ENCODE measurements at places on chromosomes 16 and 17.

- DNase-seq, result no peak
Observed at GRCh38 chr16:84307209-84307954, 12.7 kb downstream of the WFDC1 start.

GRCh38 chr16:60929-61878, 7.6 kb downstream of the SNRNP25 start:
- no peak for DNase-seq

DNA sequence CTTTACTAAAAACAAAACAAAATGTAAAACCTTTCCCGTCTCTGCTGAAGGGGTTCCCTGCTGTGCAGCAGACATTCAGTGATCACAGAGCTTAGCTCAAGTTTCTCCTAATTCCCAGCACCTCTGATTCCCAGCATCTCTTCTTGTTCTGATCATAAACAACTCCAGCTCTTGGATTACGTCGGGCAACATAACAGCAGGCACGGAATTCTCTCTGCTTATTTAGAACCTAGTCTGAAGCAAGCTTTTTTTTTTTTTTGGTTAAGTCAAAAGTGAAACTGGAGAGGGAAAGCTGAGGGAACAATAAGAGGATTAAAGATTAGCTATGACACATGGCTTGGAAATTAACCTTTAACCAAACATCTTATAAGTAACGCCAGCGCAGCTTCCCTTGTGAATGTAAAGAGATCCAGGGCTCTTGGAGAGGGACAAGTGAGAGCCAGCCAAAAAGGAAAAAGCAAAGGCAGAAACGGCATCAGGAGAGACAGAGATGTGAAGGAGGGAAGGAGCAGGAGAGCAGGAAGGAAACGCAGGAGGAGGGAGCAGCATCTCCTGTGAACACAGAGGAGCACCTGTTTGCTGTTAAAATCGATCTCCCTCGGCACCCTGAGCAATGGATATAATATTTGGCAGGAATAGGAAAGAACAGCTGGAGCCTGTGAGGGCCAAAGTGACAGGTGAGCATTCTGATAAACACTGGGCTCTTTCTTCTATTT, at the start of gene BCO1:
BCO1 (plus strand) TSS at position 394 of the 716 bp plus-strand sequence; CDS start at position 614, 220 bp downstream.
- DNase-seq, result no peak

- DNase-seq, result no peak
Observed at GRCh38 chr16:85296859-85297660, 184.8 kb upstream of the CIBAR2 start.

DNA sequence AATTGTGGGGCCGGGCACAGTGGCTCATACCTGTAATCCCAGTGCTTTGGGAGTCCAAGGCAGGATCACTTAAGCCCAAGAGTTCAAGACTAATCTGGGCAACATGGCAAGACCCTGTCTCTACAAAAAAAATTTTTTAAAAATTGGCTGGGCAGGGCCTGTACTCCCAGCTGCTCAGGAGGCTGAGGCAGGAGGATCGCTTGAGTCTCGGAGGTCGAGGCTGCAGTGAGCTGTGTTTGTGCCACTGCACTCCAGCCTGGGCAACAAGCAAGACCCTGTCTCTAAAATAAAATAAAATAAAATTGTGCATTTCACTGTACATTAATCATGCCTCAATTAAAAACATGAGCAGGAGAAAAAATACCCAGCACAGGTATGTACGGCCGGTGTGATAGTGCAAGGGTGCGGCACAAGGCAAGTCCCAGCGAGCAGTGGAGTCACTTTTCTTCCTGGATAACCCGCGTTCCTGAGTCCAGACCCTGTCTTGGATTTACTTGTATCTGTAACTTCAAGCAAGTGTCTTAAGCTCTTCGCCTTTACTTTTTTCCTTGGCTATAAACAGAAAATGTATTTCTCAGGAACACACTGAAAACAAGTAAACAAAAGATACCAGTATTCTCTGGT, 11.4 kb downstream of the ZDHHC7 start:
- DNase-seq, result no peak

- no peak for DNase-seq
Observed at GRCh38 chr17:49746791-49747490, 17.0 kb downstream of the FAM117A start.

- no peak for DNase-seq
Observed at GRCh38 chr17:71765437-71765836, 355.4 kb upstream of the SOX9 start.

GRCh38 chr16:57600952-57601580, 27.4 kb upstream of the ADGRG1 start:
- DNase-seq, result no peak

- no peak for DNase-seq
Observed at GRCh38 chr17:55134486-55135157, 130.1 kb upstream of the HLF start.

GRCh38 chr16:86739808-86740207, 161.5 kb downstream of the FOXL1 start:
- no peak for DNase-seq

GRCh38 chr16:57401943-57402640, 2.5 kb upstream of the CCL17 start:
- no peak for DNase-seq

GRCh38 chr16:65867276-65867960, 499.1 kb upstream of the CDH5 start:
- no peak for DNase-seq

- DNase-seq, result no peak
Observed at GRCh38 chr16:79404571-79404970, 196.0 kb downstream of the MAF start.

DNA sequence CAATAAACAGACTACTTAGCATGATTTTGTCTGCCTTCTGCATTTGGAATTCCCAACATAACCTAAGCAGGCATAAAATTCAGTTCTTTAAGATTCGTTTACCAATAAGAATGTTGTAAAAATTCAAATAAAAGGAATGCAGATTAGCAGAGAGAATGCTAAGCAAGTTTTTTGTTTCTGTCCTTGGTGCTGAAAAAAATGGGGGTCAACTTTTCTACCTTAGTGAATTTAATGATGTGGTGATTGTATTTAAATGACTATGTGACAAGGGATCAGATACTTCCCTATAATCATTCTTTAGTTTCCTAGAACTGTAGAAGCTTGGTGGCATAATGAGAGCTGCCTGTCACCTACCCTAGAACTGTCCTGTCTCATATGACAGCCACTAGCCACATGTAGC, 159.5 kb downstream of the RBFOX1 start:
- no peak for DNase-seq

DNA sequence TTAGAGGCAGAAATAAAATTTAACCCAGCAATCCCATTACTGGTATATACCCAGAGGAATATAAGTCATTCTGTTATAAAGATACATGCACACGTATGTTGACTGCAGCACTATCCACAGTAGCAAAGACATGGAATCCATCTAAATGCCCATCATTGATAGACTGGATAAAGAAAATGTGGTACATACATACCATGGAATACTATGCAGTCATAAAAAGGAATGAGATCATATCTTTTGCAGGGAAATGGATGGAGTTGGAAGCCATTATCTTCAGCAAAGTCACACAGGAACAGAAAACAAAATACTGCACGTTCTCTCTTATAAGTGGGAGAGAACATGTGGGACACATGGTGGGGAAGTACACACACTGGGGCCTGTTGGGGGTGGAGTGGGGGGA, 23.1 kb downstream of the SSH2 start:
- DNase-seq, result no peak

DNA sequence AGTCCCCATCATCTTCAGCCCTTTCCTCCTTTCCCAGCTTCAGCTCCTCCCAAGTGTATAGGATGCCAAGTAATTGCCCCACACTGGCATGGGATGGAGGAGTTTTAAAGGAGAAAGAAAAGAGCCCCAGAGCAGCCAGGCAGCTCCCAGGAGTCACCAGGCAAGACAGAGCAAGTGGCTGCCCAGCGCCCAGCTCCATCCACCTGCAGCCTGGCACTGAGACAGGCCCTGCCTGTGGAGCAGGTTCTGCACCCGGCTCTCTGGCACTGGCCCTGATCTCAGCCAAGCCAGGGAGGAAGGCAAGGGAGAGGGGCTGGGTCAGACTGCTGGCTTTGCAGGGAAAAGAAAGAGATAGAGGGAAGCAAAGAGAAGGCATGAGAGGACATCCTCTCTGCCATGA, 21.7 kb downstream of the FOXN1 start:
- DNase-seq, result no peak

DNA sequence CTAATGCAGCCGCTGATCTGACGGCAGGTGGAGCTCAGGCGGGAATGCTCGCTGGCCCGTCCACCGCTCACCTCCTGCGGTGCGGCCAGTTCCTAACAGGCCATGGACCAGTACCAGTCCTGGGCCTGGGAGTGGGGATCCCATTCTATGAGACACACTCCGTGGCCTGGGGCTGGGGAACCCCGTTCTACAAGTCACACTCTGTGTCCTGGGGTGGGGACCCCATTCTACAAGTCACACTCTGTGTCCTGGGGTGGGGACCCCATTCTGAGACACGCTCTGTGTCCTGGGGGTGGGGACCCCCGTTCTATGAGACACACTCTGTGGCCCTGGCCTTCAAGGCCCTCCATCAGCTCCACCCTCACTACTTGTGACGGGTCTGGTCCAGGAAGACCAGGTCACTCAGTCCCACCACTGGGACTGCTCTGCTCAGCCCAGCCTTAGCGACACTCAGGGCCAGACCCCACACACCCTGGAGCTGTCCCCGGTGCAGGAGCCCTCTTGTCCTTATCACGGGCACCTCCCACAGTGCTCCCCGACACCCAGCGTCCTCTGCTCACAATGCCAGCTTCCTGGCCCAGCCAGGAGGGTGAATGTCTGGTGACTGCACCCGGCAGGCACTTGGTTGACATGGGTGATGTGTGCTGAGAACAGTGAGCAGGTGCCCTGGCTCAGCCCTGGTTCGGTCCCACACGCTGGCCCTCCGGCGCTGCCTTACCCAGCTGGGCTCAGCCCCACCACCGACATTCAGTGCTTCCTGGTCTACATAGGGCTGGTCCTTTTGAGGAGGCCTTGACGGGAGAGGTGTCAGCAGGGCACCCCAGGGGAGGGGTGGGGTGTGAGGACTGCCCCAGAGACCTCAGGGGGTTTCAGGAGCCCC, 89.1 kb downstream of the TBC1D16 start:
- DNase-seq, result no peak

DNA sequence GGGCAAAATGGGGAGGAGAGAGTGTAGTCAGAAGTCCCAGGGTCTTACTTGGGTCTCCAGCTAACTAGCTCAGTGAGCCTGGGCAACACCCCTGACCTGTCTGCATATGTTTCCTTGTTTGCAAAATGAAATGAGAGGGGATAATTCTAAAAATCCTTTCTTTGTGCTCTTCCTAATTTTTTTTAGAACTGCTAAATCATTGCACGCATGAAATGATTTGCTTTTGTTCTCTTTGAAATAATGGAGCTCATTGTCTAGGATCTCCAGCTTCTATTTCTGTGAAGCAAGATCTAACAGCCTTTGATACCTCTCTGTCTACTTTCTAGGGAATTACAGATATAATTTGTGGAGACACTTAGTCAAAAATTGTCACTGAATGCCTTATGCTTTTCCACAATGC, 181.3 kb downstream of the CDH13 start:
- no peak for DNase-seq

DNA sequence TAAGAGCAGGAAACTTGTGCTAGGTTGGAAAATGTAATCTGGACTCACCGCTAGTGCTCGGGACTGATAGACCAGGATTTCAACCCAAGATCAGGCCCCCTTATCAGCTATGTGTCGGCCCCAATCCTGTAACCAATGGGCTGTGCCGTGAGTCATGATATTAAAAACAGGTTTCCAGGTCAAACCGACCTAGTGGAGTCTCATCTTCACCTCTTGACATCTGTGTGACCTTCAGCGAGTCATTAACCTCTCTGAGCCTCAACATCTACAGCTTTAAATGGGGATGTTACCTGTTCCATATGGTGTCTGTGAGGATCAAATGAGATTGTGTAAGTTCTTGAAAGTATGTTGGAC, 512 bp downstream of the PMM2 start:
- DNase-seq, result no peak

- DNase-seq, result no peak
Observed at GRCh38 chr17:8019665-8020650, 17.5 kb downstream of the GUCY2D start.

DNA sequence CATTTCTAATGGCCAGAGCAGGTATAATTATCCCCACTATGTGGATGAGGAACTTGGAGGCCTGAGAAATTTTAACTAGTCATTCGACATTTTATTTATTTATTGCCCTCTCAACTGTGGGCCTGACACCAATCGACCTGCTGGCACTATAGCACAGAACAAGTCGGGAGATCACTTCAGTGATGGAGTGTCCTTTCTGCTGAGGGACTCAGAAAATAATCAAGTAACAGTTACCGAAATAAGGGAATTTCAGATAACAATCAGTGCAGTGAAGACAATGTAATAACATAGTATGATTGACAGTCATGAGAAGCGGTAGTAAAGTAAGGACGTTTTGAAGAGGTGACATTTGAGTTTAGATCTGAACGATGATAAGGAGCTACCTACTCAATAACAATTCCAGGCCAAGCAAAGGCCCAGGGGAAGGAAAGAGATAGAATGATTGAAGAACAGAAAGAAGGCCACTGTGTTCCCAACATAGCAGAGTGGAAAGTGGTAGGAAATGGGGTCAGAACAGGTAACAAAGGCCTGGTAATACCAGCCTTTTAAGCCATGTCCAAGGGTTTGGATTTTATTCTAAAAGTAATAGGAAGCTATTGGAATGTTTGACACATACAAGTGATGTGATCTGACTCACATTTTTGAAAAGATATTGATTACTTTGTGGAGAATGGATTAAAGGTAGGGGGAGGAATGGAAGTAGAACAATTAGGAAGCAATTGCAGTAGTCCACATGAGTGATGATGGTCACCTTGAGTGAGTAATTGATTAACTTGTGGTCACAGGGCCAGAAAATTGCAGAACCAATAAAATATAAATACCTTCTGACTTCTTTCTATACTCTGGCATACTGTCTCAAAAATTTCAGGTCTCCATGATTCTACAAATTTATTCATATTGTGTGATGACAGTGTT, 1.4 kb downstream of the STXBP4 start:
- no peak for DNase-seq

DNA sequence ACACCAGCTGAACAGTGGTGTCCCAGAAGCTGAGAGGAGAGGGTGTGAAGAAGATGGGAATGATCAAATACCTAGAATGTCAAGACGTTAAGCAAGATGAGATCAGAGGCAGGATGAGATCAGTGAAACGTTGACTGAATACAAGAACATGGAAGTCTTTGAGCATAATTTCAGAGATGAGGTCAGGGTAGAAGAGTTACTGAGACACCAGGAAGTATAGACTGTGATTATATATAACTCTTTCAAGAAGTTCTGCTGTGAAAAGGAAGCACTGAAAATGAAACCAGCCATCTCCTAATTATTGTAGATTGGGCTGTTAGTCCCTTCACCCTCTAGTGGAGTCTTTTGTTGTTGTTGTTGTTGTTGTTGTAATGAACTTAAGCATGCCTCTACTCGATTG, 9.1 kb downstream of the SHCBP1 start:
- DNase-seq, result no peak
